Muscle of leg (tissue), 16 donors: ENCODE measurements at places on chromosomes 12 and 14. TPM values are rescaled to one million over a fixed set of nuclear protein-coding genes. Genes with fewer than 3 reads are reported as not detected.

DNA sequence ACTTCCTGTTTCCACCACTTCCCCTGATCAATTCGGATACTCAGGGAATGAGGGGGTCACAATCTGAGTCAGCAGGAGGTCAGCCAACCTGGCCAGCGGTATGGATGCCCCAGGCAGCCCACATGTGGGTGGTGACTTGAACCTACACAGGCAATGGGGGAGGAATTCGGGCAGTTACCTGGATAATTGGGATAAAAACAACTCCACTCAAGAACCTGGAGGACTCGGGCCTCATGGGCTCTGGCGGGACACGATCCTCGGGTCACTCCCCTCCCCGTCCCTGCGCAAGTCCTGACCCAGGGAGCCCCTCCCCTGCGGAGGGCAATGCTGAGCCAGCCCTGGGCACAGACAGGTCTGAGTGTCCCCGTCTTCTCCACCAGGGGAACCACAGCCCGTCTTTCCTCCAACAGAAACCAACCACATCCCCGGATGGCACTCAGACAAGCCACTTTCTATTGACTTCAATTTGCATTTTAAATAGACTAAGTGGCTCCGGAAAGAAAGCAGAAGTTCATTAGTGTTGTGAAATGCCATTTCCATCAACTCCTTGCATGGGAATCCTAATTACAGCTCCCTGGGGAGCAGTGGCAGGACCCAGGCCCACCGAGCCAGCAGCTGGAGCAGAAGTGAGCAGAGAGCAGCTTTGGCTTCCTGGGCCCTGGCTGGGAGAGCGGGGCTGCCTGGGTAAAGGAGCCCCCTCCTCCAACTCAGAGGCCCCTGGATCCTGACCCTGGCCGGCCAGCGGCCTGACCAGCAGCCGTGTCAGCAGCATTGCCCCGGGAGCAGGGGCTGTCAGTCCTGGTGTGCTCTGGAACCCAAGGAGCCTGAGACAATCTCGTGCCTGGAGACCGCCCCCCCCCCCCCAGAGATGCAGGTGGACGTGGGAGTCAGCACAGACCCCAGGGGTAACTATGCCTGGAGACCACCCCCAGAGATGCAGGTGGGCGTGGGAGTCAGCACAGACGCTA lies 374.1 kb downstream of the ADGRD1 start:
- no peak for DNase-seq

DNA sequence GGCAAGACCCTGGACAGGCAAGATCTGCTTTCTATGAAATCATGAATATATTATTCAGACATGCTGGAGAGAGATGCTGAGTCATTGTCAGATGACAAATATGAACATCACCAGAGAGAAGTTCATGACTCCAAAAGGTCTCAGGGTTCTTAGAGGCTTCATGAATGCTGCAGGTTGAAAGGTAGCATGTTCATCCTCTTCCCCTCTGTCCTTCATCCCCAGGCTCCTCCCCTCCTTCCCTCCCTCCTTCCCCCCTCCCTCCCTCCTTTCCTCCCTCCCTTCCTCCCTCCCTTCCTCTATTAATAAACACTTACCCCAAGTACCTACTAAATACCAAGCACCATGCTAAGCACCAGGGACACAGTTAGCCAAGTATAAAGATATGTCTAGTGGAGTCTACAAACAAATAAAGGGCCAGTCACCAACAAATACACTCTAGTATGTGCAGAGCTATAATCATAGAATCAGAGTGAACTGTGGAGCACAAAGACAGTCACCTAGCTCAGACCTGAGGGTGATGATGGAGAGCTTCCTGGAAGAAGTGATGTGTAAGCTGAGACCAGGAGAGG lies 46.2 kb downstream of the RPH3A start:
- no peak for DNase-seq

GRCh38 chr12:14327711-14328110 lies 37.8 kb upstream of the ATF7IP start:
- peak; percentile 39 for DNase-seq

DNA sequence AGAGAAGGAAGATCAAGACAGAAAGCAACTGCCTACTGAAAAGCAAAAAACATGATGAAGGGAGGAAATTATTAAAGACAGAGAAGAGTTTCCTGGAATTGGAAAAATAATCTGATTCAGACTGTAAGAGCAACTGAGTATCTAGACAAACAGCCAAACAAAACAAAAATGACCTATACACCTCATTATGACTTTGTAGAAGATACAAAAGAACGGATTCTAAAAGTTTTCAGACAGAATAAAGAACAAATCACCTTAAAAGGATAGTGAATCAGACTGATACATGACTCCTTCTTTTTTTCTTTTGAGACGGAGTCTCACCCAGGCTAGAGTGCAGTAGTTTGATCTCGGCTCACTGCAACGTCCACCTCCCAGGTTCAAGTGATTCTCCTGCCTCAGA lies 10.4 kb downstream of the OSBPL8 start:
- DNase-seq = no peak

DNA sequence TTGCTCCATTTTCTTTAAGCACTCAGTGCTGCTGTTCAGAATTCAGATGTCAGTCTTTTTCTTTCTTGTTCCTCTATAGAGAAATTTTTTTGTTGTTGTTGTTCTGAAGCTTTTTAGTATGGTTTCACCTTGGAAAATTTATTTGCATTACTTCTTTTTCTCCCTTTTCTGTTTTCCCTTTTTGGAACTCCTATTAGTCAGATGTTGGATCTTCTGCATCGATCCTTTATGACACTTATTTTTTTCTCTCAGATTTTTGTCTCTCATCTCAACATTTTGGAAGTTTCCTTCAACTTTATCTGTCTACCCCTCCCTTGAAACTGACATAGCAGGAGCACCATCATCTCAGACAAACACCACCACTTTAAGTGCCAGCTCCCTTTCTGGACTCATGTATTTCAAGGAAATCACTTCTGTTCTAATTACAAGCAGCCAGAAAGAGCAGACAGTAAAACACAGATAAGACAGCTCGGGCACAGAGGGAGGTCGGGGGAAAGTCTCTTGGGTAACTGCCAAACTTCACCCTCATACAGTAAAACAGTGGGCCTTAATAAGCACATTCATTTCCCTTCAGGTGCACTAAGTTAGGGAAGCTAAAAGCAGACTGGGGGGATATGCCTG lies 222.7 kb upstream of the PLXNC1 start:
- DNase-seq = no peak

GRCh38 chr14:55084401-55085059 lies 33.1 kb downstream of the MAPK1IP1L start:
- DNase-seq = no peak

- DNase-seq = no peak
Measured at GRCh38 chr12:25713264-25713663, 160.2 kb upstream of the LMNTD1 start.

DNA sequence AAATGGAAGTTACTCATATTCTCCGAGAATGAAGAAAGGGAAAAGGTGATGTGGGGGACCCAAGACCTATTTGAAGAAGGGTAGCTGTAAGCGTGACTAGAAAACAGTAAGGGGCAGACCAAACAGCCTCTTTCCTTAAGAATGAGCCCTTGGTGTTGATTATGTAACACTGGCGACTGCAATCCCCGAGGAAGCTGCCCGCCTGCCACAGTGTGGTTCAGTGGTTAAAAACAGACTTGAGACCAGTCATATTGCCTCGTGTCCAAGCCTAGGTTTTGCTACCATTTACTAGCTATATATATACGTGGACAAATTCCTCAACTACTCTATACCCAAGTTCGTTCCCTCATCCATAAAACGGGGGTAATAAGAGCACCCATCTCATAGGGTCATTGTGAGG lies 49.1 kb downstream of the SSPN start:
- DNase-seq = no peak

Gene OASL
- 0.09 TPM for total RNA-seq

Gene TAS2R42
- not detected for total RNA-seq

Gene KRT3
- not detected for total RNA-seq

Gene CMA1
- total RNA-seq = 0.13 TPM

Gene ANO2
- total RNA-seq = 3.4 TPM
